ENCODE measurements at places on chromosomes 2 and 18.

DNA sequence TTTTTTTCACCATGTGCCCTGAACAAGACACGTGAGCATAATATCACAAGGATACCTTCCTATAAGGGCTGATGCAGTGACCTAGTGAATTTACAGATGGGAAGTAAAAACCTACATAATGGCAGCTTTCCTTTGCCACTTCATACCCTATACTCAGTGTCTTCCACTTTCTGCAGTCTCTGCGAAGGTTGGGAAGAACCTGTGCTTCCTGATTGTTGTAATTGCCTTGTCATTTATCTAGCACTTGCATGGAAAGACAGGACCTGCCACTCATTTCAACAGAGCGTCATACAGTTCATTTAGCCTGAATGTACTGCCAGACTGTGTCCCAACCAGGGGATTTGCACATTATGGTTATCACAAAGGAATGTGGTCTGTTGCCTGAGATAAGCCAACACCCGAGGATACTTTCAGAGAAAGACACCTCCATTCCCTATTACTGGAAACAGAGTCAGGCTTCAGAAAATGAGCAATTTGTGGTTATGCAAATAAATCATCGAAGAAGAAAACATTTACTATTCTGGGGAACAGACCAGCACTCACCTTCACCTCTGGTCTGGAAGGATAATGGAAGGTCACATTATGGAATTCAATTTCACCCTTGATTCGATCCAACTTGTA, 55.0 kb downstream of the ABCB11 start:
- DNase-seq: no peak
- H3K4me1 ChIP-seq: no peaks in the 10 kb centered on the region
- H3K27ac ChIP-seq: no peak overlapping the region
- no peaks in the 10 kb centered on the region for H3K27me3 ChIP-seq
- no peaks in the 10 kb centered on the region for H3K36me3 ChIP-seq

DNA sequence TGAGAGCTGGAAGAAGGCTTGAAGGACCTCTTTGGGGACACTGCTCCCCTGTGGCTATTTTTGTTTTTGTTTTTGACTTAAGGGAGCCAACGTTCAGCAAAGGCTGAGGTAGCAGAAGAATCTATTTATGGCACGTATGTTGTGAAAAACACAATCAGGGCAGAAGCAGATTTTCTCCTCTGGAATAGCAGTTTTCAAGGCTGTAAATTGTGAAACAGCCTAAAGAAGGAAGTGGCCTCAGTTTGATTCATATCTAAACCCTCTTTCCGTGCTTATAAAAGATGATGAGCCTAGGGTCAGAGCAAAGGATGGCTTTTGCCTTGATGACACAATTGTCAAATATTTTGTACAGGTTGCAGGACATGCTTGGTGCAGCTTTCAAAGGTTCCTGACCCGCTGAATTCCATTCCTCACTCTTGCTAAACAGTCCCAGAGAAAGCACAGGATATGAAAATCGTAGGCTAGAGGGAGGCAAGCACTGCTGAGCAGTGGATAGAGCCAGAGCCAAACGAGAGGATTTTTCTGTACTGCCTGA, 106.2 kb upstream of the DLX2 start:
- no peak overlapping the region for H3K27ac ChIP-seq
- H3K27me3 ChIP-seq: no peaks in the 10 kb centered on the region
- no peaks in the 10 kb centered on the region for H3K4me1 ChIP-seq

DNA sequence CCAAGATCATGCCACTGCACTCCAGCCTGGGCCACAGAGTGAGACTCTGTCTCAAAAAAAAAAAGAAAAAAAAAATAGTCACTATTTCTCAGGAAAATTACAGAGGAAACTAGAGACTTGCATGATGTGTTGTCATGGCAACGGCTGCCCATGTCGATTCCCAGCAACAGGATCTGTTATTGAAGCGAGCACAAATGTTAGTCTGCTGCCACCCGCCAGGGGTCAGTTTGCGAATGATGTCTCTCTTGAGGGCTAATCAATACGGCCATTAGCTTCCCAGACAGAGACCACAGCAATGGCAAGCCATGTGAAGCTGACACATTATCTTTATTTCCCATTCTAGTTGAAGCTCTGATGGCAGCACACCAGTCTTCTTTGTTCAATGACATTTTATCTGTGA, 32.4 kb upstream of the ACYP2 start:
- no peak overlapping the region for H3K4me3 ChIP-seq
- no peaks in the 10 kb centered on the region for H3K4me1 ChIP-seq
- H3K27ac ChIP-seq: no peak overlapping the region
- H3K36me3 ChIP-seq: no peaks in the 10 kb centered on the region
- no peak for DNase-seq

DNA sequence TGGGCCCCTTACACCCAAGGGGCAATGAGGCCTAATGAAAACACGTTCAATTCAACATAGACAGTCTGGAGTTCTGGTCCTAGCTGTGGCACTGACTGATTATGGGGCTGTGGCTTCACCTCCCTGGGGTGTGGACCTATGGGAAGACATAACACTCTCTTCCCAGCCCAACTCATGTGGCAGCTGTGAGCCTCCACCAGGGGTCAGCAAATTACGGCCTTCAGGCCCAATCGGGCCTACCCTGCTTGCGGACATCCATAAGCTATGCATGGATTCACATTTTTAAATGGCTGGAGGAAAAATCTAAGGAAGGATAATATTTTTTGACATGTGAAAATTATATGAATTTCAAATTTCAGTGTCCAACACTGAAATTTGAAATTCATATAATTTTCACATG, 101.3 kb downstream of the LOXHD1 start:
- H3K27ac ChIP-seq: no peak overlapping the region
- H3K27me3 ChIP-seq: no peaks in the 10 kb centered on the region
- no peaks in the 10 kb centered on the region for H3K36me3 ChIP-seq
- H3K4me3 ChIP-seq: no peak overlapping the region

DNA sequence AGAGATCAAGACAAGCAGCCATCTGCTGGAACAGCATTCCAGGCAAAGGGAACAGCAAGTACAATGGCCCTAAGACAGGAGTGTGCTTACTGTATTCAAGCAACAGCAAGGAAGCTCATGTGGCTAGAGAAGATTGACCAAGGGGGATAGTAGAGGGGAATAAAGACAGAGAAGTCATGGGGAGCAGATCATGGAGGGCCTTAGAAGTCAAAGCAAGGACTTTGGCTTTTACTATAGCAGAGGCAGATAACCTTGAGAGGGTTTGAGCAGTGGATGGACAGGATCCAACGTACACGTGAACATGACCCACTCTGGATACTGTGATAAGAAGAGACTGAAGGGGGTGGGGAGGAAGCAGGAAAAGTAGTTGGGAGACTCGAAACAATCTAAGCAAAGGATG, 26.9 kb downstream of the SP5 start:
- H3K4me1 ChIP-seq: no peaks in the 10 kb centered on the region
- no peaks in the 10 kb centered on the region for H3K27me3 ChIP-seq
- no peak overlapping the region for H3K4me3 ChIP-seq
- H3K27ac ChIP-seq: no peak overlapping the region
- DNase-seq: no peak
- no peaks in the 10 kb centered on the region for H3K36me3 ChIP-seq
